ENCODE measurements at places on chromosomes 12 and 14.

DNA sequence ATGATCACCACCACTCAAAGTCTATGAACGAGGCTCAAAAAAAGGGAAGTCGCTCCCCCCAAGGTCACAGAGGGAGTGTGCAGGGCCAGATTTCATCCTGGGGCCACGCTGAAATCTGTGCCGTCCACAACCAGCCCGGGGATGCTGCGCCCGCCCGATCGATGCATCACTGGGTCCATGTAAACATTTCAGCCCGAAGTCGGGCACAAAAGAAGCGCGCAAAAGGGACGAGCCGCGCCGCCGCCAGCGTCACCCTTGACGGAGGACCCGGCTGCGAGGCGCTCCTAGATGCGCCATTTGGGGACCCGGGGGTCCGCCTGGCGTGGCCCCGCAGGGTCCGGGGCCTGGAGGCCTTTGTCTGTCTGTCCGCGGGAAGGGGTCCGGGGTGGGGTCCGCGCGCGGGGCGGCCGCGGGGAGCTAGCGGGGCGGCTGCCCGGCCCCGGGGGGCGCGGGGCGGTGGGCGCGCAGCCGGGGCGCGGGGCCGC, 503 bp downstream of the FBXO21 start:
- DNase-seq, result no peak

DNA sequence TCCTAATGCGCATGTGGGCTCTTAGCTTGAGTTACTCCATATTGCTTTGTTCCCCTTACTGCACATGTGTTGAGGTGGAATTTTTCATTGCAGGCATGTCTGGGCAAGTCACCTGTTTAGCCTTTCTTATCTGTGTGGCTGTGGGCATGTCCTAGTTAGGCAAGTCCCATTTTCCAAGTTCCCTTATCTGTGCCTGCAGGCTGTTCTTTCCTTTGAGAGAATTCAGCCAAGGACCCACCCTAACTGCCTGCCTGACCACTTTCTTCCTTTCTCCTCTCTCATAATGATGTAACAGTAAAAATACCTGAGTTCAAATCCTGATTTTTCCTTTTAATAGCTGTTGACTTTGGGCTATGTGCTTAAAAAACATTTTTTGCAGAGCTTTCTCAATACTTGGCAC, 870.6 kb downstream of the NRXN3 start:
- no peak for DNase-seq

DNA sequence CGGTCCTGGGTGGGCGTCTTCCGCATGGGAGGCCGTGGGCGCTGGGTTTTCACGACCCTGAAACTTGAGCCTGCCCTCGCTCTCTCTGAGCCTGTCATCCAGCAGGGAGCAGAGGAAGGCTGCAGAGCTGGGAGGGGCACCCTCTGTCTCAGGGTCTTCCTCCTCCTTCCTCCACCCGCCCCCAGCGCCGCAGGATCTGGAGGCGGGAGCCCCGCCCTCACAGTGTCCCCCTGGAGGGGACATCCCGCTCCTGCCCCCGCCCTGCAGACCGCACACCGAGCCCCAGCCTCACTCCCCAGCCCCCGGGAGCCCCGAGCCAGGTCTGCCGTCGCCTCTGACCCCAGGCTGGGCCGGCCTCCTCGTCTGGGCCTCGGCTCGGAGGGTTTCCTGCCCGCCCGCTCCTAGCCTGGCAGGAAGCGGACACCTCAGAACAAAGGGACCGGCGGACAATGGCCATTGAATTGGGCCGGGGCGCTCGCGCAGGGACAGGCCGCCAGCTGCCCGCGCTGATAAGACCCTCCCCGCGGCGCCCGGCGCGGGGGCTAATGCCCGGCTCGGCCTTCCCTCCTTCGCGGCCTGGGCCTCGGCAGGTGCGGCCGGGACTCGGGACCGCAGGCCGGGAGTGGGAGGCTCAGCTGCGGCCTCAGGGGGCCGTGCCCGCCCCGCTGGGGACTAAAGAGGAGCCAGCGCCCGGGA, 15.3 kb upstream of the NUDT14 start:
- no peak for DNase-seq

GRCh38 chr12:111202237-111202915, 166.5 kb downstream of the PHETA1 start:
- DNase-seq, result no peak

GRCh38 chr14:59262717-59263454, 74.4 kb downstream of the DAAM1 start:
- DNase-seq, result no peak

- peak; percentile 55 for DNase-seq
These were observed 521 bp downstream of the CDK2AP1 start for GRCh38 chr12:123271001-123271668.

All from activated gamma-delta T cell treated with anti-CD3 and anti-CD28 coated beads, Interleukin-2, amount 50 U/mL, for 16 hours (primary cell).